ENCODE measurements at places on chromosomes 11 and 22. TPM values are rescaled to one million over a fixed set of nuclear protein-coding genes. Genes with fewer than 3 reads are reported as not detected.
A peak's percentile ranks its signal among the peaks of the same experiment; 100 is the strongest.

Gene OR9Q2
- polyA plus RNA-seq: not detected

GRCh38 chr11:42407341-42407740, 904.5 kb upstream of the API5 start:
- peak; percentile 21 for DNase-seq

DNA sequence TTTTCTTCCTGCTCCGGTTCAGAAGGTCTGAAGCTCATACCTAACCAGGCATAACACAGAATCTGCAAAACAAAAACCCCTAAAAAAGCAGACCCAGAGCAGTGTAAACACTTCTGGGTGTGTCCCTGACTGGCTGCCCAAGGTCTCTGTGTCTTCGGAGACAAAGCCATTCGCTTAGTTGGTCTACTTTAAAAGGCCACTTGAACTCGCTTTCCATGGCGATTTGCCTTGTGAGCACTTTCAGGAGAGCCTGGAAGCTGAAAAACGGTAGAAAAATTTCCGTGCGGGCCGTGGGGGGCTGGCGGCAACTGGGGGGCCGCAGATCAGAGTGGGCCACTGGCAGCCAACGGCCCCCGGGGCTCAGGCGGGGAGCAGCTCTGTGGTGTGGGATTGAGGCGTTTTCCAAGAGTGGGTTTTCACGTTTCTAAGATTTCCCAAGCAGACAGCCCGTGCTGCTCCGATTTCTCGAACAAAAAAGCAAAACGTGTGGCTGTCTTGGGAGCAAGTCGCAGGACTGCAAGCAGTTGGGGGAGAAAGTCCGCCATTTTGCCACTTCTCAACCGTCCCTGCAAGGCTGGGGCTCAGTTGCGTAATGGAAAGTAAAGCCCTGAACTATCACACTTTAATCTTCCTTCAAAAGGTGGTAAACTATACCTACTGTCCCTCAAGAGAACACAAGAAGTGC, 661 bp upstream of the MALAT1 start:
- peak; percentile 78 for DNase-seq

- DNase-seq: peak; percentile 43
Measured at GRCh38 chr11:46731545-46731944, 12.5 kb downstream of the F2 start.

DNA sequence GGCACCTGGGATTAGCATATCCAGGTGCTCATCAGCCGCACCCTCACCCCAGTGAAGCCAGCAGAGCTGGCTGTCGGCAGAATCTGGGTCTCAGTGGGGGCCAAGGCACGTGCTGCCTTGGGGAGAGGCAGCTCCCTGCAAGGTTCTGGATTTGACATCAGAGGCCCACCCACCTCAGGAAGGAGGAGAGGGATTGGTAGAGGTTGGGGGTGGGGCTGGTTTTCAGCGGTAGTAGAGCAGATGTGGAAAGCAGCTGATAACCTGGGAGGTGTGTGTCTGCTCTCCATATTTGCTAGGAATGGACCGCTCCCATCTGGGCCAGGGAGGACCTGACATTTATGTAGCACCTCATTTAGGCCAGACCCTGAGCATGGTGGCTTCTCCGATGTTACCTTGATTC, 147.5 kb downstream of the GRIK4 start:
- DNase-seq: no peak

Gene FGF19
- polyA plus RNA-seq: not detected

- no peak for DNase-seq
Measured at GRCh38 chr11:32643526-32643925, 59.9 kb downstream of the EIF3M start.

GRCh38 chr11:121429556-121429955, 22.6 kb upstream of the SORL1 start:
- no peak for DNase-seq

GRCh38 chr11:102599642-102600261, 25.4 kb downstream of the MMP20 start:
- DNase-seq: peak; percentile 13

Gene MCHR1
- polyA plus RNA-seq: 0.24 TPM

DNA sequence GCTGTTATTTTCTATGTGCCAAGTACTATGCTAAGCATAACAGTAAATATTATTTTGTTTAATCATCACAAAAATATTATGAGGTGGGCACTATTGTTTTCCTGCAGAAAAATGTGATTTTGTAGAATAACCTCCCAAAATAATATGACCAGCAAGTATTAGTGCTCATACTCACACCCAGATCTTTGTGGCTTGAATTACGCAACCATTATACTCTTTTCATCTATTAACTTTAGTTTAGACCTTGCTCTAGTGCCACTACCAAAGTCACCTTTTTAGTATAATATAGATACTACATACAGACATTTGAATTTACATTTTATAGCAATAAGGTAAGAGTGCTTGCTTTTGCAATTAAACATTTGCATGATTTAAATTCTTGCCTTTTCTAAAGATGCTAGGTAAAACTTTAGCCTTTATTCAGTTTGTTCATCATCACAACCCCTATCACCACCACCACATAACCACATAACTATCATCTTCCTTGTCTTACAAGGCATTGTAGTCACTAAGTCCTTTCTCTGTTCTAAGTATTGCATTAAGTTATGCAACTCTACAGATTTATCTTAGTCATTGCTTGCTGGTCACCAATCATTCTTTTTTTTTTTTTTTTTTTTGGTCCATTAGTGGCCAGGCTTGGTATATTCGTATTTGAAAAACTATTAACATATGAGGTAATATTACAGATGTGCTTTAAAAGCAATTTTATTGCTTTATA, 68.4 kb downstream of the GAS2 start:
- no peak for DNase-seq

GRCh38 chr11:69398529-69399492, 82.7 kb upstream of the LINC01488 start:
- no peak for DNase-seq

DNA sequence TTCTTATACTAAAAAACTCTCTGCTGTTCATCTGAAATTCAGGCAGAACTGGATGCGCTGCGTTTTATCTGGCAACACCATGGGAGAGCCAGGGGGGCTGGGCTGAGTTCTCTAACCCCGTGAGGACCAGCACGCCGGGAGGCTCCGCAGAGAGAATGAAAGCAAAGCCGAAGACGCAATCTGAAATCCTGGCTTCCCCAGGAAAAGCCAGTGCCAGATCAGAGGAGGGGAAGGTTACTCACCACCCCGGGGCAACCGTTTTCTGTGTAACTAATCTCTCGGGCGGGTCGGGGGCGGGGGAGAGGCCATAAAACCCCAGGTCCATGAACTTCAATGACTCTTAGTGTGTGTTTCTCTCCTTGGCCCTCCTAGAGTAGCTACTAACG, 99.4 kb downstream of the SHANK2 start:
- DNase-seq: peak; percentile 37

GRCh38 chr11:44627165-44627789, 61.8 kb downstream of the CD82 start:
- no peak for DNase-seq

DNA sequence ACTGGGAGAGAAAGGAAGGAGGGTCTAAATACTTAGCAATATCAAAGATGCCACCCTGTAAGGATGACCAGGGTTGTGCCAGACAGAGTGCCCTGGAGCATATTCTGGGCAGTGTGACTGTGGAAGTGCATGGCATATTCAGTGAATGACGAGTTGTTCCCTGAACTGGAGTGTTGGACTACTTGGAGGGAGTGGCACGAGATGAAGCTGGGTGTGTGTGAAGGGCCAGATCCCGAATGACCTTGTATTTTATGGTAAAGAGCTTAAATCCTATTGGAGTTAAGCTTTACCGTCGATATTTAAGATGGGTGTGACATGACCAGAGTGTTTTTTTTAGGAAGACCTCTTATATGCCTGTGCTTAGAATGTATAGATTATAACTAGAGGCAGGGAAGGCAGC, 48.8 kb downstream of the STIM1 start:
- no peak for DNase-seq

Gene C1QTNF5
- 25.9 TPM for polyA plus RNA-seq

- DNase-seq: no peak
Measured at GRCh38 chr22:19604711-19605268, 80.6 kb upstream of the CLDN5 start.

GRCh38 chr11:70833554-70833953, 418.8 kb downstream of the SHANK2 start:
- no peak for DNase-seq

- DNase-seq: peak; percentile 66
Measured at GRCh38 chr11:20355221-20356219, 8.0 kb upstream of the HTATIP2 start.

GRCh38 chr11:47995360-47995769, 15.0 kb downstream of the PTPRJ start:
- no peak for DNase-seq

- no peak for DNase-seq
Measured at GRCh38 chr11:15204711-15205110, 90.0 kb downstream of the INSC start.

DNA sequence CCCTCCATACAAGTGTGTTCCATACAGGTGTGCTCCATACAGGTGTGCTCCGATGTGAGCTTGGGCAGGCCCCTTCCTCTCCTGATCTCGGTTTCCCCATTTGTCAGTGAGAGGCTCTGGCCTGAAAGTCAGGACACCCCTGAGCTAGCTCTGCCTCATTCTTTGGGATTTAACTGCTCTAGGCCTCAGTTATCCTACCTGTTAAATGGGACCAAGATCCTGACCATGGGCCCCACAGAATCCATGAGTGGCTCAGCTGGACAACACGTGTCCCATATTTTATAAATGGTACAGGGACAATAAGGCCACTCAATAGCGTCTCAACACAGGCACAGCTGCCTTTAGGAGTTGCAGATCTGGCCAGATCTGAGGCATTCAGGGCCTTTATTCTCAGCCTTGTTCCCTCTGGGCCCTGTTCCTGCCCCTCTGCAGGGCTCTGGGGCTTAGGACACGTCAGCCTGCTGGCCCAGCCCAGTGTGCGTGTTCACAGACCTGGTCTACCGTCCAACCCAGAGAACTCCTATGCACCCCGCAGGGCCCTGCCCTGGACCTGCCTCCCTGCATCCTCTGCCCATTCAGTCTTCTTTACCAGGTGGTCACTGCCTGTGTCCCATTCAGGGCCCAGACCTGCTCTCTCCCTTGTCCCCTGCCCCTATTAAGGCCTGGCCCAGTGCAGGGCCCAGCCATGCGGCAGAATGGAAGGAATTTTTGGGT, 18.9 kb upstream of the IGLL1 start:
- no peak for DNase-seq

DNA sequence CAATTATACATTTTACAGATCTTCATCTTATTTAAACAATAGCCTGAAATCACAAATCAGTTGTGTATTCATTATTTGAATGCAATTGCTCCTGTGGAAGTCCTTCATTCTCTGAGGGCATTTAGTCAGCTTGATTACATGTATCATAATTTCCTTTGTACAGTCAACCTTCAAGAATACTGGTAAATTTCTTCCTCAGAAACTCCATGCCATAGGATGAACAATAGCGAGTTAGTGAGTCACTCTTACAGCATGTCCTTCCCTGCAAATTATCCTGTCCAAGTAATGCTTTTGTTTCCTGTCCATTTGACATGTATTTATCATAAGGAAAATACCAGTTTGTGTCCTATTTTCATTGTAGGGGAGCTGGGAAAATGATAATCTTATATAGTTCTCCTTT, 3.8 kb downstream of the OR10S1 start:
- no peak for DNase-seq

DNA sequence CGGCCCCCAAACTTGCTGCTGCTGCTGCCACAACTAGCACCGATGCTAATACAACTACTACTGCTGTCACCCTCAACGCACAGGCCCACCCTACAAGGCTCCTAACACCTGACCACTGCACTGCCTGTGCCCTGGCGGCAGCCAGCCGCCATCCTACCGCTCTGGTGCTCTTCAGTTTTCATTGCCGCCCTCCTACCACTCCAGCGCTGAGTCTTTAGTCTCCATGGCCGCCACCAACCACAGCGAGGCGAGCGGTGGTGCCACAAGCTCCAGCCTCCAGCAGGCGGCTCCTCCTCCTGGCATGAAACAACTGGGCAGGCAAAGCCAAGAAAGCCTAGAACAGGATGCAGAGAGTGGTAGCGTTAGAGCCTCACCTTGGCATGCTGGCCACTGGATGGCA, 5.0 kb upstream of the RFPL3 start:
- DNase-seq: no peak

Gene INS
- polyA plus RNA-seq: 10.9 TPM

DNA sequence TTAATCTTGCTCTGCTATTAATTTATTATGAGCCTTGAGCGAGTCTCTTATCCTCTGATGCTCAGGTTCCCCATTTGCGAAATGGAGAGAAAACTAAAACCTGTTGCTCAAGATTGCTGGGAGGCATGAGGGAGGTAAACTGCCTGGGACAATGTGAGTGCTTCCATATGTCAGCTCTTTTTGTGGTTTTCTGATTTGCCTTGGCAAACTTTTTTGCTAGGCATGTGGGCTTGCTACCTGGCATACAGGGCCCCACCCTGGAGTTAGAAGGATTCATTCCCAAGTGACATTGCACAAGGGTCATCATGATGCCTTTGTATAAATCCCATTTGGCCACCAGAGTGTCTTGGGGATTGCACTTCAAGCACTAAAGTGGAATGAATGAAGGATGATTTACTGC, 22.4 kb downstream of the TSPAN18 start:
- no peak for DNase-seq

Gene C11orf97
- not detected for polyA plus RNA-seq

DNA sequence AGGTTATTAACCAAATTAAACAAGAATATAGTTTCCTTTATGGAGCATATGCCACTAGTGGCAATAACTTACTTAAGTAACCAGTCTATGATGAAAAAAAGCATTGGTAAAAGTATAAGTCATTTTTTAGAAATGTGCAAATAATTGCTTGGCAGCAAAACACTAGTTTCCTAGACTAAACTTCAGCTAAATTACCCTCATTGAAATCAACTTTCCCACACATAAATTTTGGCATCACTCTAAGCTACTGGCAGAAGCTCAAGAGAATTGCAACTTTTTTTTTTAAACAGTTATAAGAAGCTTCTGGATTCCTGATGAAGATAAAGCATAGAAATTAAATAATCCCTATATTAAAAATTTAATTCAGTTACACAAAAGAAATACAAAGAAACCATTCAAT, 12.5 kb downstream of the CCDC34 start:
- no peak for DNase-seq

Gene STIP1
- 91.4 TPM for polyA plus RNA-seq

DNA sequence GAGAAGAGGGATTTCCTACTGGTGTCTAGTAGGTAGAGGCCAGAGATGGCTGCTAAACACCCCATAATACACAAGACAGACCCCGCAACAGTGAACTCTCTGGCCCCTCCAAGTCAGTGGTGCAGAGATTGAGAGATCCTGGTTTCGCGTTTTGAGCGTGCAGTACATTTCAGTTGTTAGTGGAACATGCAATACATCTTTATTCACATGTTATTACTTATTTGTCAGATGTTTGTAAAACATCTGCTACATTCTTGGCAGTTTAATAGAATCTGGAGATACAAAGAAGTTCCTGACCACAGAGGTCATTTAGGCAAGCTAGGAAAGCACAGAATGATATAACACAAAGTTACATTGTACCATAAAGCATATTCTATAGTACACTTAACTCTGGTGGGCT, 41.5 kb downstream of the ST3GAL4 start:
- DNase-seq: no peak

Gene PYGM
- polyA plus RNA-seq: 2.4 TPM

- no peak for DNase-seq
Measured at GRCh38 chr22:18996376-18996900, 60.3 kb upstream of the PRODH start.

Gene OR52L1
- polyA plus RNA-seq: not detected

All from adrenal gland (tissue), 19 donors.